Cardiac atrium fibroblast (primary cell): ENCODE measurements at places on chromosomes 7 and 10. TPM values are rescaled to one million over a fixed set of nuclear protein-coding genes. Genes with fewer than 3 reads are reported as not detected.

Gene CCL24
- total RNA-seq, result not detected in 2 replicates

Gene MSRB2
- total RNA-seq, result 18.5 and 25.5 TPM in 2 replicates

Gene KLLN
- total RNA-seq, result 0.54 and 0.97 TPM in 2 replicates

Gene LIPF
- not detected in 2 replicates for total RNA-seq

Gene UBTD1
- total RNA-seq, result 36.5 and 38.1 TPM in 2 replicates

Gene ANKRD22
- total RNA-seq, result 1.3 and 3.1 TPM in 2 replicates

Gene NPTX2
- total RNA-seq, result 49.5 and 88.5 TPM in 2 replicates
